ENCODE measurements at places on chromosomes 5 and 9. TPM values are rescaled to one million over a fixed set of nuclear protein-coding genes. Genes with fewer than 3 reads are reported as not detected.

GRCh38 chr5:40429258-40430100 is 250.2 kb upstream of the PTGER4 start:
- no peak overlapping the region for H3K4me3 ChIP-seq
- H3K36me3 ChIP-seq: no peaks in the 10 kb centered on the region
- H3K27ac ChIP-seq: peak overlapping the region; percentile 90
- H3K27me3 ChIP-seq: no peaks in the 10 kb centered on the region
- peaks cover 47% of the 10 kb centered on the region for H3K4me1 ChIP-seq

DNA sequence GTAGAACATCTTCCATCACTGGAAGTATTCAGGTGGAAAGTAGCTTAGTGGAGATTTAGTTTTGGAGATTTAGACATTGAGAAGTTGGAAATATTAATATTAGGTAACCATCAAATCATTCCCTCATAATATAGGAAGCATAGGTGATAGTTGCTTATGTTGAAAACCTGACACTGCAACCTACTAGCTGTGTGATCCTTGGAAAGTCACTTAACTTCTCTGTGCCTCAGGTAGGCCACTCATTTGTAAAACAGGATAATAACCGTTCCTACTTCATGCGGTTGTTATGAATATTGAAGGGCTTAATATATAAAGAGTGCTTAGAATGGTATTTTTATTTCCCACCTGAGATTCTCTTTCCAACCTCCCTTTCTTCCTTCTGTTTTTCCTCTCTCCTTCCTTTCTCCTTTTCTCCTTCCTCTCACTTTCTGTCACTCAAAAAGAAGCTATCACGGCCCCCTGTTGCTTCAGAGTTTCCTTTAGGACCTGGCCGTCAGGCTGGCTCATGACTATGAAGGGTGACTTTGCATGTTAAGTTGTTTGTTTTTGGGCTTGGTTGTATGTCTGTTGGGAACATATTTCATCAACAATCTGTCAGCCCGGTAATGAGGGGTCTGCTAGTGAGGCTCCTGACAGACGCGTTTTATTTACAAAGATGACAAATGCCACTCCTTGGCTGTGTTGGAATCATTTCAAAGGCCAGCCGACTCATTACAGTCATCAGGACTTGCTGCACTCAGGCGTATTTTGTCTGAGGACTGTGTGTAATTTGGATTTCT is 31.0 kb downstream of the DOCK2 start:
- H3K27me3 ChIP-seq: peaks cover 24% of the 10 kb centered on the region
- no peaks in the 10 kb centered on the region for H3K36me3 ChIP-seq
- no peaks in the 10 kb centered on the region for H3K4me1 ChIP-seq
- no peak overlapping the region for H3K4me3 ChIP-seq

DNA sequence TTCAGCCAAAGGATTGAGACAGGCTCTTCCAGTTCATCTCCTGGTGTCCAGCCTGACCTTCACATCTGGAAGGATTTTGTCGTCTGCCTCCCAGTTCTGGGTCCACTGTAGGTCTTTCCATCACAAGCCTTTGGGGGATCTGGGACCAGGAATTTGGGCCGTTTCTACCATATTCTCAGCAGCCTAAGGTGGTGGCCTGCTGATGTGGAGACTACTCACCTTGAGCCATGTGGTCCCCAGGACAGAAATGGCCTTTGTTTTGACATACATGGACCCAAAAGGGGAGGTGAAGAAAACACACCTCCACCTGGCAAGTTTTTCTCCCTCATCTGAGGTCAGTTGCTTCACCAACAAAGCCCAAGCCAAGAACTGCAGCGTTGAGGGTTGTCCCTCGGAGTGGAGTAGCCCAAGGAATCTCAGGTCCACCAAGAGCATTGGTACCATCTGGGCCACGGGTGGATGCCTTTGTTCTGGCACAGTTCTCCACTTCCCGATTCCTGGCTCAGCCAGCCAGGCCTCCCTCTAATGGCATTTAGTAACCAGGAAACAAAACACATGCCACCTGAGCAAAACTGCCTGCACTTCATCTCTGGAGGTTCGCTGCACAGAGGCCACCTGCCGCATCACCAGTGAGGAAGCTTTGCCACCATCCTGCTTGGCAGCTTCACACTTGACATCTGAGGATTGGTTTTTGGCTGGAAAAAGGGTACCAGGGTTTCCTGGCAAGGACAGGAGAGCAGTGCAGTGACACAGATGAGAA is 24.7 kb downstream of the AMBP start:
- no peaks in the 10 kb centered on the region for H3K27me3 ChIP-seq
- no peak for DNase-seq
- H3K4me3 ChIP-seq: no peak overlapping the region
- no peaks in the 10 kb centered on the region for H3K4me1 ChIP-seq

DNA sequence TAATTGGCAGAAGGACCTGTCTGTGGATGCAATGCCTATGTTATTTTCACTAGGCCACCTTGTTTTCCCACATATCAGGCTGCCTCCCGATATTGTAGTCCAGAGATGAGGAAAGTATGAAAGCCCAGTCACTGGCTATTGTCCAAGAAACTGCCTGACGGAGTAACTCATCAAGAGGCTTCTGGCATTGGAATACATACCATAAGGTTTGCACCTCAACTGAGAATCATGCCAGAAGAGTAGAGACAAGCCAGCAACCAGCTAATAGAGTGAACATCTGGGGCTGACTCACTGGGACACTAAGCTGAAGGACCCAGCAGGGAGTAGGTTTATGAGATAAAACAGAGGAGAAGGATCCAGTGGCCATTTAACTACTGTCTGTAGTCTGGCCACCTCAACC is 137.2 kb upstream of the FST start:
- H3K36me3 ChIP-seq: no peaks in the 10 kb centered on the region
- peaks cover 35% of the 10 kb centered on the region for H3K4me1 ChIP-seq
- no peak overlapping the region for H3K27ac ChIP-seq
- no peak overlapping the region for H3K4me3 ChIP-seq
- no peak for DNase-seq
- H3K27me3 ChIP-seq: no peaks in the 10 kb centered on the region

Gene DHFR
- 213 TPM for total RNA-seq
